ENCODE measurements at places on chromosomes 5 and 9.

- peak; percentile 6 for DNase-seq
Measured at GRCh38 chr5:35009657-35010056, 38.1 kb downstream of the AGXT2 start.

GRCh38 chr9:110938242-110938641, 100.0 kb downstream of the LPAR1 start:
- no peak for DNase-seq

- no peak for DNase-seq
Measured at GRCh38 chr9:137816531-137817235, 60.9 kb upstream of the CACNA1B start.

DNA sequence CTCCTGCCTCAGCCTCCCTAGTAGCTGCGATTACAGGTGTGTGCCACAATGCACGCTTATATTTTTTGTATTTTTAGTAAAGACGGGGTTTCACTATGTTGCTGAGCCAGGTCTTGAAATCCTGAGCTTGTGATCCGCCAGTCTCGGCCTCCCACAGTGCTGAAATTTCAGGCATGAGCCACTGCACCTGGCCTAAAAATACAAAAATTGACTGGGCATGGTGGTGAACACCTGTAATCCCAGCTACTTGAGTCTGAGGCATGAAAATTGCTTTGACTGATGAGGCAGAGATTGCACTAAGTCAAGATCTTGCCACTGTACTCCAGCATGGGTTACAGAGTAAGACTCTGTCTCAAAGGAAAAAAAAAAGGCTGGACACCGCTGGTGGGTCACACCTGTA, 13.1 kb upstream of the DYNC2I2 start:
- DNase-seq: no peak

DNA sequence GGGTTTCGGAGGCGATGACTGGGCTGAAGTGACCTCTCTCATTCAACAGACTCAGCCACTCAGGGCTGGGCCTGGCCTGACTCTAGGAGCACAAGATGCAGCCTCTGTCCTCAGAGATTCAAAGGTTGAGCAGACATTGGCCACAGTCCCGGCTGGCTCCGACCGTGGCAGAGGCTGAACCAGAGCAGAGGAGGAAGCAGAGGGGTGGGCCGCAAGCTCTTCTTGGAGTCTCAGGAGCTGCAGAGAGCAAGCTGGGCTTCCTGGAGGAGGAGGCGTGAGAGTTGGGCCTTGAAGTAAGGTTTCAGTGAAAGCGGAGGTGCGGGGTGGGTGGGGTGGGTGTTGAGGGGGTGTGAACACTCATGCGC, 37.6 kb downstream of the ALG2 start:
- no peak for DNase-seq

DNA sequence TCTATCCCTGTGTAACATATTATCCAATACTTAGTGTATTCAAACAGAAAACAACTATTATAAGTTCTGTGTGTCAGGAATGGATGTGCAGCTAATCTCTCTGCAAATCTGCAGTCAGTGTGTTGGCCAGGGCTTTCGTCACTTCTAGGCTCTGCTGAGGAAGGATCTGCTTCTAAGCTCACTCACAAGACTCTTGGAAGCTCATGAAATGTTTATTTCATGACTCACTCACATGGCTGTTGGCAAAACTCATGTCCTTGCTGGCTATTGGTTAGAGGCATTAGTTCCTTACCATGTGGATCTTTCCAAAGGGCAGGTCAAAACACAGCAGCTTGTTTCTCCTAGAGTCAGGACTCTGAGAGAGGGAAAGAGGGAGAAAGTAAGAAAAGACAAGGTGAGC, 367.4 kb upstream of the SMARCA2 start:
- peak; percentile 51 for DNase-seq

GRCh38 chr9:129336601-129337331, 158.7 kb upstream of the IER5L start:
- peak; percentile 55 for DNase-seq

DNA sequence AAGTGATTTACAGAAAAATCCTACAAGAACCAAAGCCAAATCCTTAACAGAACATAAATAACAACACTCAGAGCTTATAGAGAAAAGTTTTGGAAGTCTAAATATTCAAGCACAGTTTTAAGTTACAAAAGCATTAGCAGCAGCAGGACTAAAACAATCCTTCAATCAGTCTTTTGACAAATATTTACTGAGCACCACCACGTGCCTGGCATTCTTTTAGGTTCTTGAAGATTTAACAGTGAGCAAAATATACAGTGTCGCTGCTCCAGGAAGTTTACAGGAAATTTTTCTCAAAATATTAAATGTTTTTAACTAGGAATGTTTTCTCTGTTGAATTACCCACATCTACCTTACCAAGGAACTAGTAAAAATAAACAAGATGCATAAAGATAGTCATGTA, 11.4 kb downstream of the EPB41L4A start:
- no peak for DNase-seq

GRCh38 chr9:108994695-108995094, 18.6 kb downstream of the CTNNAL1 start:
- no peak for DNase-seq

GRCh38 chr5:148790545-148791333, 35.7 kb upstream of the ADRB2 start:
- peak; percentile 66 for DNase-seq

DNA sequence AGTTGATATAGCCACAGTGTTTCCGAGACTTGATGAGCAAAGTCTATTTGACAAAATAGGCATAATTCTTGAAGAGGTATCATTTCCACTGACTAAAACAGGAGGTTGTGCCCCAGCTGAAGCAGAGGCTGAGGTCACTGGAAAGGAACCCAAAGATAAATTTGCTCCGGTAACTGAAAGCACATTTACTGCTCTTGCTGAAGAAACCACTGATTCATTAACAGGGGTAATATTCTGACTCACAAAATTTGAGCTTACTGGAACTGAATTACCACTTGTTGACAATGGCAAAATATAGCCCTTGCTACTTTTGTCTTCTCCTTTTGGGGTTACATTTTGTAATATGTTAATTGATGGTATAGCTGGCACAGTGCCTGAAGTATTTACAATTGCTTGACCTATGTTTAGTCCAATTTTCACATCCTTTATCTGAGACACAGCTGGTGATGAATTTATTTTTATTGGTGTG, 30.2 kb downstream of the MLANA start:
- DNase-seq: no peak

All from fibroblast of skin of back (primary cell).